CD4-positive, alpha-beta T cell treated with Interleukin-1 beta for 1 hour (primary cell): ENCODE measurements at places on chromosomes 2 and 18.

GRCh38 chr2:179677746-179678505, 183.5 kb downstream of the ZNF385B start:
- no peak for DNase-seq

- DNase-seq: no peak
Observed at GRCh38 chr2:221203125-221203524, 369.0 kb downstream of the EPHA4 start.

- DNase-seq: no peak
Observed at GRCh38 chr18:58570360-58571064, 58.4 kb downstream of the ALPK2 start.

- DNase-seq: no peak
Observed at GRCh38 chr2:73949802-73950201, 23.1 kb downstream of the DGUOK start.

DNA sequence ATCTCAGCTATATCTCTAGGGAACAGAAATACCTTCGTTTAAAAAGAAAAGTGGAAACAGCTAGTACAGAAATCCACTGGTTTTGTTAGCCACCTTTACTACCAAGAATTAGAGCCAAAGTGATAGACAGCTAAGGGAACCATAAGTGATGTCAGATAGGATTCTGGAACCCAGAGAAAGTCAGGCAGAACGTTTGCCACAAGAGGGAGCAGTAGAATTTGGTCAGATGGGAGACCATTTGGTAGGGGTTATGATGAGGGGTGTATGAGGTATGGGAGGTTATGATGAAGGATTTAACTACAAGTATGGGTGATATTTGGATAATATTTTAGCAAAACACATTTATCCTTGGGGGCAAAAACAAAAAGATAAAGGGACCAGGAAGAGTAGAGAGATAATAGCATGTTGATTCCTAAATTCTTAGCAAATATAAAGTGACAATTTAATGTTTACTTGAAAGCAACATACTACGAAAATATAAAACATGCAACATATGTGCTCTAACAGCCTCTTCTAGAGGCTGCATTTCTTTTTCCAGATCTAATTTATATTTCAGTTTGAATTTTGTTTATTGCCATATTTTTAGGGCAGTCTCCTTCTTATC, 3.3 kb downstream of the SLC8A1 start:
- no peak for DNase-seq

- no peak for DNase-seq
Observed at GRCh38 chr2:75512455-75513212, 48.1 kb downstream of the EVA1A start.

DNA sequence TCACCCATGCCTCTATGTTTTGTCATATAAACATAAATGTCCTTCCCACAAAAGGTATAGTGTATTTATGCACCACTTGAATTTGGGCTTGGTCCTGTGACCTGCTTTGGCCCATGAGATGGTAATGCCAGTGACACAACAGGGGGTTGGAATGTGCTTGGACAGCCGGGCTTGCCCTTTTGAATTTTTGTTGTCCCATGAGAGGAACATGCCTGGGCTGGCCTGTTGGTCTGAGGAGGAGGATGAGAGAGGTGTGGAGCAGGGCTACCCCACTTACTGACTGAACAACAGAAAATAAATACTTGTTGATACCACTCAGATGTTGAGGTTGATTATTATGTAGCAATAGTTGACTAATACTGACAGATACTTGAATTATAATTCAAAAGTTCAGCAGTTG, 63.2 kb upstream of the TCF4 start:
- DNase-seq: no peak

DNA sequence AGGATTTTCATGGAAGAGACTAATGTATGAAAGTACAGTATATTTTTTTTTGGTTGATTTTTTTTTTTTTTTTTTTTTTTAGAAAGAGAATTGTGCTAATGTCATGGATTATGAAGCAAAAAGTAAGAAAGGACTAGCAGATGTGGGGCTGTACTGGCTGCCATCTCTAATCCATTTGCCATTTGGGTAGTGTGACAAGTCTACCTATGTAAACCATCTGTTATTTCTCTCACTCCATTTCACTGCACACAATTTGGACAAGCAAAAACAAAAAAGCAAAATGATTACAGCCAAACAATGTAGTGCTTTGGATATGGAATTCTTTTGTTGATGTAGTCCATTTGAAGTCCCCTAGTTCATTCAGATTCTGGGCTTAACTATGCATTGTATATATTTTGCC, 1355.4 kb downstream of the LRP1B start:
- no peak for DNase-seq

- no peak for DNase-seq
Observed at GRCh38 chr2:48015421-48015820, 109.1 kb upstream of the FBXO11 start.
